GF-D8 (cell line): ENCODE measurements at places on chromosomes 2 and 18.

DNA sequence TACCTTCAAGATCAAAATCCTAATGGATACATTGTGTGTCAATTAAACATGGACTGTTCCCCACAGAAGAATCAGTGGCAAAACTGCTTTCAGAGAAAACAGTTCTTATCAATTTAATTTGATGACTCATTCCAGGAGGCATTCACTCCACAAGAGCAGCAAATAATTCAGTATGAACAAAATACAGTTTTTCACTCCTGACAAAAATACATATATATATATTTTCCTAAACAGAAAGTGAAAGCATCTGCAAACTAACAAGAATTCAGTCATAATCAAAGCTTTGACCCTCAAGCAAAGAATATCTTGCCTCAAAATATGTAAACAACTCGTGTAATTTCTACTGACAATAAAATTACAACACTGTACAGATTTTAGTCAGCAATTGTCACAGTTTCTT lies 685.1 kb upstream of the SLC8A1 start:
- no peak for DNase-seq

DNA sequence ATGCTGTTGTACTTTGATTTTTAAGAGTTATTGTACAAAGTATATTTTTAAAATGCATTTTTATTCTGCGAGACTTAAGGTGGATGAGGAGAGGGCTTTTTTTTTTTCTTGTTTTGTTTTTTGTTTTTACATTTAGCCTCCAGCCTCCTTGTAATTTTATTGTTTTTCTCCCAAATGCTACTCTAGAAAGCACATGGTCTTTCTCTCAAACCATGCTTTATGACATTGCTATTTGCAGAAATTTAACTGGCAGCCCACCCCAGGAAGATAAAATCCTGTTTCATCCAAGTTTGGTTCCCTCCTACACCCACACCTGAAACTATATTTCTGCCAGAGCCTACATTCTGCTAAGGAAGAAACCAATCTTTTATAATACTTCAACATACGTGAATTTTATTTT lies 184.6 kb downstream of the ARHGAP15 start:
- DNase-seq: no peak

DNA sequence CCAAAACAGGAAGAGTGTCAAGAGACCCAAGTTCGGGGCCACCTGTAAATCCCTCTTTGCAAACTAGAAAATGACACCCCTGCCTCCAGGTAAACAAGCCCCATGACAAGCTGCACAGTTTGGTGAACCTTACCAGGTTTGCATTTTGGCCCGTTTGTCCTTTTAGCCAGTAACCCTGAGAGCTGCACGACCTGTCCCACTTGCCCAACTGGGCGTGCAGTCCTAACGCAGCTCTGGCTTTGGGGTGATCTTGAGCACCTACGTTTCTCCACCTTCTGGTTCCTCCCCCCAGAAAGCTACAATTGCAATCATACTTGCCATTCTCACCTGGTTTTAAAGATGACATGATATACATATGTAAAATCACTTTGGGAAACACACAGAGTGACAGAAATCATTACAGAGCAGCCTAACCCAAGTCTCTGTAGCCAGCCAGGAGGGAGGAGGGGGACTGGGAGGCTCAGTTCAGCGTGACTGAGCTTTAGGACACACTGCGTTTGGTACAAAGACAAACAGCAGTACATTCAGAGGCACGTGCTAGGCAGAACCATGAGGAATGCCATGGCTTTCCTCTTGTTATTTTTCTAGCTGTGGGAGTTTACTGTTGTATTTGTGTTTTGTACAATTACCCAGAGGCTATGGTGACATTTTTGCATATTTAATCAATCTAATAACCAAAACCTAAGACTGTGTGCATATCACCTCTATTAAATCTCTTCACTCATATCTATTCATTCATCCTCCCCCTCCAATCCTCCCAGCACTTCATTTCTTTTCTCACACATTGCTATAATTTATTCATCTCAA lies 304.0 kb downstream of the IRS1 start:
- no peak for DNase-seq

- DNase-seq: no peak
Measured at GRCh38 chr2:187313831-187314230, 134.2 kb downstream of the CALCRL start.

DNA sequence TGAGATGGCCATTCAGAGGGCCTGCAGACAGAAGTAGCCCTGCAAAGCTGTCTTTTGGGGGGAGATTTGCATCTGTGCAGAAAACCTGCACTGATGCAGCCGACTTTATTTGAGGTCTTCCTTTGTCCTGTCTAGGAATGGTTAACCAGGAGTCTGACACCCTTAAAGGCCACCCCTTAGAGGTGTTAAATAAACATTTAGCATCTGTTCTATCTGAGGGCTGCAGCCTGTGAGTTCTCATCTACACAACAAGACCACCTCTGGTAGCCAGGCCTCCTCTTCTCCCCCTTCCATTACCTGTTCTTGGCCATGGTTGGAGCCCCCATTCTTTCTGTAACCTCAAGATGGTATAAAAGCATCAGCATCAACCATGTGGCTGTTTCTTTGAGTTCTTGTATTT lies 214.4 kb upstream of the HS6ST1 start:
- no peak for DNase-seq

DNA sequence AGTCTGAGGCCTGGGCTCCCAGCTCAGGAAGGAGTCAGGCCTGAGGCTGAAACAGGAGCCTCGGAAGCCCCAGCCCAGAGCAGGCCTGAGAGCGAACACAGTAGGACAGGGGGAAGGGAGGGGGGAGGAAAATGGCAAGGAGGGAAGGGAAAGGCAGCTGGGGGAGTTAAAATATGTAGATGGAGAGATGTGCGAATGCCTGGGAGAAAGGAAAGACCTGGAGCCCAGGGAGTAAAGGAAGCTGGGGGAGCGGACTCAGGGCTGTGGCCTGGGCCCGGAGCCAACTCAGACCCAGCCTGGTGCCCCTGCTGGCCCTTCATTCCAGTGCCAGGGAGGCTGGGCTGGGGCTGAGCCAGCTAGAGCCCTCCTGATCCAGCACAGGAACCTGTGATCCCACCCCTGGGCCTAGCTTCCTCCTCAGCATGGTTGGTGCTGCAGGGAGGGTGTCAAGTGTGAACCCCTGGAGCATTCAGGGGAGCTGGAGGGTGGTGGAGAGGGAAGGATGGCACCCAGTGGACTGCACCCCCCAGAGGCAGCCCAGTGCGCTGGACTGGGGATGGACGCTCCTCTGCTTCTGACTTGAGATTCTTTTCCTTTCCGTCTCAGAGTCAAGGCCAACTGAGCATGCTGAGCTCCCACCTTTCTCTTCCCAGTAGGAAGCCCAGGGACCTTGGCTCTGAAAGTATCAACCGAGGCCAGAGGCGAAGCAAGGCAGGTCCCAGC lies 46.3 kb downstream of the EMX1 start:
- no peak for DNase-seq

- DNase-seq: no peak
Measured at GRCh38 chr2:236238751-236239150, 25.5 kb downstream of the ASB18 start.

GRCh38 chr18:74368901-74369705 lies 53.5 kb downstream of the C18orf63 start:
- no peak for DNase-seq

DNA sequence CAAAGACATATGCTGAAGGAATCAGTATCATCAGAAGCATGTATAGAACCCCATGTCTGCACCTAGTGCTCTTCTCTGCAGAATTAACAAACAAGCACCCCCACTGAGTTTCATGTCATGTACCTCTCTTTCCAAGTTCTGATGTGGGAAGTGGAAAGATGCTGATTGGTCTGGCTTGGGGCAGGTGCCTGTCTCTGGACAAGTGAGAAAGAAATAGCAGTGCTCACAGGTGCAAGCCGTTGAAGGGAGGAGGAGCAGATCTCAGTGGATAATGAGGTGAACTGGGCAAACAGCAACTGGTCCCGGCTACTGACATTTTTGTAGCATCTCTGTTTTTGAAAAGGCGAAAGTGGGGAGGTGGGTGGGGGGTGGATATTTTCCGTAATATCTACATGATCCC lies 17.5 kb upstream of the ACVR1 start:
- DNase-seq: no peak

DNA sequence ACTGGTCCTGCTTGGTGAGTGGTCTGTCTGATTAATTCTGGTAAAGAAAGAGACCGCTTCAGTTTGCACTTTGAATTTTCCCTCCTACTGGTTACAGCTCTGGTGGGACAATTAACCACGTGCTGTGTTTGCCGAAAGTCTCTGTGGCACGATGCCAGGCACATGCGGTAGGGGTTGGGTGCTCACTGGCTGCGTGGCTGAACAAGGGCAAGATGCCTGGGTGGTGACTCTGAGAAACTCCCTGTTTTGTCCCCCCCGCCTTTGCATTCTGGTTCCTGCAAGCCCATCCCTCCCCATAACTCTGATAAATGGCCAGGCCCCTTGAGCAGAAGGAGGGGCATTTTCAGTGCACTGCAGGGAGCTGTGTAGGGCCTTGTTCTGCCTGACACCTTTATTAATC lies 206.1 kb downstream of the TFCP2L1 start:
- no peak for DNase-seq

- no peak for DNase-seq
Measured at GRCh38 chr2:179021258-179021657, 28.7 kb downstream of the CCDC141 start.

DNA sequence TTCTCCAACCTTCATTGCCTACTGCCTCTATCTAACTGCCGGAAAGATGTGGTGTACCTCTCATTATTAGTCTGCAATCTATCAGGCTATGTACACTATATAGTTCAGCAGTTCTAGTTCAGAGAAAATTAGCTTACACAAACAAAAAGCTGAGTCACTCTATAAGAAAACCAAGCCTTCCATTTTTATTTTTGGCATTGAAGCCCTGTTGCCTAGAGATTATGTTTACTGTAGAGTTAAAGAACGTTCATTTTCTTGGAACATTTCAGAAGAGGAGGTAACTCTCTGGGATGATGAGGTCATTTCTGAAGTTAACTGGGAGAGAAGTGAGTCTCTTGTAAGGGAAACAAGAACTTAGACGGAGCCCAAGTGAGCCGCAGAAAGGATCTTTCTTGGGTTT lies 133.5 kb downstream of the FAM124B start:
- DNase-seq: no peak

- no peak for DNase-seq
Measured at GRCh38 chr2:109032229-109032820, 43.3 kb upstream of the EDAR start.

- DNase-seq: peak; percentile 95
Measured at GRCh38 chr18:48896875-48897511, 53.8 kb downstream of the SMAD7 start.

DNA sequence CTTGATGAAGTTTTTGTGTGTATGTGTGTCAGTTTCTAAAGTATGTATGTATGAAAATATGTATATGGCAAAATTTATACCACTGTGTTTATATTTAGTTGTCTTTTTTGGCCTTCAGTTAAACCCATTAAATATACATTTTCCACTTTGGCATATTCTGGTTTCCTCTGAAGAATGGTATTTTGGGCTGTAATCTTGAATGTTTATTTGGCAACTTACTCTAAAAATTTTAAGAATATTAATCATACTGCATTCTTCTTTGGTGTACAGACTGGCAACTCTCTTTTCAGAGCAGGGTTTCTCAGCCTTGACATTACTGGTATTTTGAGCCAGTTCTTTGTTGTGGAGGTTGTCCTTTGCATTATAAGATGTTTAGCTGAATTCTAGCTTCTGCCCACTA lies 27.9 kb upstream of the CCBE1 start:
- DNase-seq: no peak

DNA sequence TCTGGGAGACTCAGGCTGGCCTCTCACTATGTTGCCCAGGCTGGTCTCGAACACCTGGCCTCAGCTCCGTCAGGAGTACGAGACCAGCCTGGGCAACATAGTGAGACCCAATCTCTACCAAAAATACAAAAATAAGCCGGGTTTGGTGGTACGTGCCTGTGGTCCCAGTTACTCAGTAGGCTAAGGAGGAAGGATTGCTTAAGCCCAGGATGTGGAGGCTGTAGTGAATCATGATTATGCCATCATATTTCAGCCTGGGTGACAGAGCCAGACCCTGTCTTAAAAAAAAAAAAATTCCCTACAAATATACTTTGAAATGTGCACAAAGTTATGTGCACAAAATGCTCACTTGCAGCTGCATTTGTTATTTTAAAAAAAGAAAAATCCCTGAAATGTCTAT lies 26.3 kb upstream of the AGAP1 start:
- no peak for DNase-seq

GRCh38 chr2:49355611-49356010 lies 201.3 kb upstream of the FSHR start:
- DNase-seq: no peak

DNA sequence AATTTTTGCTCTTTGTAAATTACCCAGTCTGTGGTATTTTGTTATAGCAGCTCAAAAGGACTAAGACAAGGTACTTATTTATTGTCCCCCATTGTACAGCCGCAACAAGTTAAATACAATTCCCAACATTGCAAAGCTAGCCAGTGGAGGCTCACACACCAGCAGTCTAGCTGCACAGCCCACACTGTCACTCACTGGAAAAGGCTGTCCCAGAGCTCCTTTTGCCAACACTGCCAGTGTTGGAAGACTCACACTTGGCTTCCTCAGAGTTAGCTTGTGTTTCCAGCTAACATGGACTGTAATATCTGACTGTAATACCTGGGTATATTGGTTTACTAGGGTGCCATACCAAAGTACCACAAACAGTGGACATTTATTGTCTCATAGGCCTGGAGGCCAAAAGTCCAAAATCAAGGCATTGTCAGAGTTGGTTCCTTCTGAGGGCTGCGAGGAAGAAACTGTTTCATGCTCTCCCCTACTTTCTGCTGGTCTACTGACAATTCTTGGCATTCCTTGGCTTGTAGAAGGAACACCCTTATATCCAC lies 6.6 kb upstream of the DYM start:
- no peak for DNase-seq

- no peak for DNase-seq
Measured at GRCh38 chr2:46493241-46493970, 14.0 kb downstream of the TMEM247 start.

GRCh38 chr18:14174706-14175085 lies 42.5 kb upstream of the ZNF519 start:
- DNase-seq: no peak

GRCh38 chr2:7803515-7803914 lies 878.3 kb upstream of the ID2 start:
- DNase-seq: no peak

GRCh38 chr2:85119900-85120299 lies 13.3 kb upstream of the TCF7L1 start:
- DNase-seq: no peak
